ENCODE measurements at places on chromosomes 2 and 18. TPM values are rescaled to one million over a fixed set of nuclear protein-coding genes. Genes with fewer than 3 reads are reported as not detected.

The SIX3 gene
- not detected for total RNA-seq

The SPIRE1 gene
- total RNA-seq, result 5.0 TPM

The FAM168B gene
- total RNA-seq, result 68.5 TPM

The AP1S3 gene
- total RNA-seq, result 5.4 TPM

The TMEM178A gene
- not detected for total RNA-seq

The SH3RF3 gene
- 2.2 TPM for total RNA-seq

The PDIA6 gene
- total RNA-seq, result 58.7 TPM

The PROKR1 gene
- total RNA-seq, result under 0.01 TPM

The SATB2 gene
- total RNA-seq, result 0.73 TPM

The LYPD6 gene
- total RNA-seq, result not detected

The CHRNG gene
- total RNA-seq, result not detected

The TRIP12 gene
- total RNA-seq, result 224 TPM

The CDH7 gene
- total RNA-seq, result not detected

Measured in mononuclear cell (primary cell).